ENCODE measurements at places on chromosomes 12 and 14.
A peak's percentile ranks its signal among the peaks of the same experiment; 100 is the strongest.

DNA sequence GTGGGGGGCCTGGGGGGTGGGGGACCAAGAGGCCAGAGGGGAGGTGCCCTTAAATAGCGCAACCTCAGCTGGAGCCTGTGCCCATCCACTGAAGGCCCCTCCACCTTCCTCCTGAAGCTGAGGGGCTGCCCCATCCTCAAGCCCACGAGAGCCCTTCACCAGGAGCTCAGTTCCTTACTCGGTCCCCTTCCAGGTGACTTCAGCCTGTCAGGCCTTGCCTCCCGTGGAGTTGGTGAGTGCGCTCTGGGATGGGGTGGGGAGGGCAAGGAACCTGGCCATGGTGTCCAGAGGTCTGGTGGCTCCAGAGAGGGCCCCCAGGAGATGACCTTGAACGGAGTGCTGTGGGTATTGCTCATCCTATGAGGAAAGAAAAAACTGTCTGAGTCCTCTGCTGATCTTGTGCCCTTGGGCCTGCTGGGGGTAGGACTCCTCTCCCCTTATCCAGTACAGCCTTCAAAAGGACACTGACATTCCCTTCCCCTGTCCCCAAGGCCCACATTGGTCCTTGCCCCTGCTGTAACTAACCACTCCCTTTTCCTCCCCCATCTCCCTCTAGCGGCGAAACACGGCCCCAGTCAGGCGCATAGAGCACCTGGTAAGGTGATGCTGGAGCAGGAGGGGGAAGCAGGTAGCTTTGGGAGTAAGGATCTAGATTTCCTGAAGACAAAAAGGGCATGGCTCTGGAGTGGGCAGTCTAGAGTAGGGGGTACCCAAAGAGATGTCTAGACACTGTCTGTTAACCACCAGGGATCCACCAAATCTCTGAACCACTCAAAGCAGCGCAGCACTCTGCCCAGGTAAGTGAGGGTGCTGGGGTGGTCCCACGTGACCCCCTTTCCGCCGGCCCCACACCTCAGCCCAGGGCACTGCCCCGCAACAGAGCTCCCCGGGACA is 3.6 kb downstream of the TNS2 start:
- peak; percentile 14 for DNase-seq

DNA sequence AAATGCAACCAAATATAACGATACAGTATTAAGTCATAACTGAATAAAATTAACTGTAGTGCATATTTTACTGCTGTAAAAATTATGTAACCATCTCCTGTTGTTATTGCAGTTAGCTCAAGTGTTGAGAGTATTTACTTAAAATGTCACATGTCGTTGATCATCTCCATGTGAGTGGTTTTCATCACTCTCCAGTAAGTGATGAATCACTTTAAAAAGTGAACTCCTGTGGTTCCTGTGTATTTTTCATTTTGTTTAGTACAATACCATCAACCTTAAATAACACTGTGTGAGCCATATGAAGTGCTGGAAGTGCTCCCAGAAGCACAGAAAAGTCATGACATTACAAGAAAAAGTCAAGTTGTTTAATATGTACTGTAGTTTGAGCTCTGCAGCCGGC is 104.7 kb upstream of the SLCO1B1 start:
- DNase-seq, result no peak

DNA sequence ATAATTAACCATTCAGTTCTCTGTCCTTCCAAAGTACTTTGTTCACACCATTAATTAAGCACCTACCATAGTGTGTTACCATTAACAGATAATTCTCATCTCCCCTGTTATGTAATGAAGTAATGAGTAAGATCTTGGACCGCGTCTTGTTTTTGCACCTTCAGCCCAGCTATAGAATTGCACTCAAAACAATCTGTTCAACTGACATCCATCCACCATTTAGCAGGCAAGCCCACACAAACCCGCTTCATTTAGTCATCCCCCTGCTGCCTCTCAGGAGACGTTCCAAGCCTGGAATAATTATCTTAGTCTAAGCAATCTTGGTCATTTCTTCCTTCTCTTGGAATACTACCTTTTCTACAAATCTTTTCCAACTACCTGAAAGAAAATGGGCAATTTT is 74.4 kb downstream of the DUSP16 start:
- no peak for DNase-seq

- no peak for DNase-seq
Measured at GRCh38 chr12:118704527-118705241, 276.7 kb upstream of the SRRM4 start.

DNA sequence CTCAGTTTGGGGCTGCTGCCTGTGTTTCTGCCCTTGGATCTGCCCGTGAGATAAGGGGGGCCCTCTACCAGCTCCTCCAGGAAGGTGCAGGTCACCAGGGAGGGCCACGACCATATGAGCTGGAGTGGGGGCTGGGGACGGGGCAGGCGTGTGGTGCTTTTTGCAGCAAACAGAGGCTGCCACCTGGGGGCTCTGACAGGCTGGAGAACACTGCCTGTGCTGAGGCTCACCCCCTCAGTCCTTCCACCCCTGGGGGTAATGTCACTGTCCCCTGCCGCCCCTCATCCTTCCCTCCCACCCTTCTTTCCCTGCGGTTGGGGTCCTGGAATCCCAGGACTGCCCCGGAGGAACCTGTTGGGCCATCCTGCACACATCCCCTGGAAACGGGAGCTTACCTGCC is 3.2 kb downstream of the PLD4 start:
- DNase-seq, result no peak

DNA sequence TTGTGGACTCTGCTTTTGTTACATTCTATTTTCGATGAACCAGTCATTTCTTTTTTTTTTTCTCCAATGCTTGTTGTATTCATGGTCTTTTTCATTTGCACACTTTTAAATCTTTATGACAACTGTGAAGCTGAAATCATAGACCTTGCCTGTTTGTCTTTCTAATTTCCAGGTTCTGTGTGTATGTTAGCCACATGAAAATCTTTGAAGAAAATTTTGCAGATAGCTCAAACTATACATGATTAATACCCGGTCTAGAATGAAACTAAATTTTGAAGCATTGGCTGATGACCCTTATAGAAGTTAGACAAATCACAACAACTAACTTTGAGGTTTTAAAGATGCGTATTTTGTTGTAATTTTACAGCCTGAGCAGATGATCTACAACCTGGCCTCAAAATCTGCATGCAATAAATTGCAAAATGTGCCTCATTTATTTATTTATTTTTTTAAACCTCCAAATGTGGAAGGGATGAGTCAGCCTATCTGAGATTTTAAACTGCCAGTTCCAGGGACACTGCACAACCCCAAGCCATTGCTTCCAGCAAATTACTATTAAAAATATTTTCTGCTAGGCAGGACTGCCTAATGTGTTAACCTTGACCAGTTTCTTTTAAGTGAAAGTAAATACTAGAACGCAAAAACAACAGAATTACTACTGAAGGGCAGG is 96.3 kb upstream of the NAV3 start:
- no peak for DNase-seq

DNA sequence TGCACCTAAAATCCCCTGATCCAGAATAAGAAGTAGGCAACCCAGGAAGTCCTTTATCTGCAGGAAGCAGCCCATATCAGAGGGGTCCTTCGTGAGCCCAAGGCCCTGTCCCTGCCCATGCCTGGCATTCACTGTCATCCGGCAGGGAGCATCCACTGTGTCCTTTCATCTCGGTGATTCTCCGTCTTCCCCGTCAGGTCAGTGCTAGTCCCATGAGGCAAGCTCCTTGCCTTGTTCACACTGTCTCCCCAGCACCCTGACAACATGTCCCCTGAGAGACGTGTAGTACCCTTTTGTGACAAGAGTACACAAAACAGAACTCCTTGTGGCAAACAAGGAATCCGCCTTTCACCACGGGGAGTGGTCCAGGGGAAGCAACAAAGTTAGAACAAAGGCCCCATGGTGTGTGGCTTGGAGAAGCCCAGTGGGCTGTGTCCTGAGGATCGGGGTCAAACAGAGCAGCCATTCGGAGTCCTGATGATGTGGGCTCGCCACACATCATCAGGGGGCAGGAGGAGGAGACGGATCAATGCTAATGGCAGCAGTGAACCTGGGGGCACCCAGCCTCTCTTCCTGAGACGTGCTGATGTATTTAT is 112.1 kb downstream of the DICER1 start:
- DNase-seq, result no peak

DNA sequence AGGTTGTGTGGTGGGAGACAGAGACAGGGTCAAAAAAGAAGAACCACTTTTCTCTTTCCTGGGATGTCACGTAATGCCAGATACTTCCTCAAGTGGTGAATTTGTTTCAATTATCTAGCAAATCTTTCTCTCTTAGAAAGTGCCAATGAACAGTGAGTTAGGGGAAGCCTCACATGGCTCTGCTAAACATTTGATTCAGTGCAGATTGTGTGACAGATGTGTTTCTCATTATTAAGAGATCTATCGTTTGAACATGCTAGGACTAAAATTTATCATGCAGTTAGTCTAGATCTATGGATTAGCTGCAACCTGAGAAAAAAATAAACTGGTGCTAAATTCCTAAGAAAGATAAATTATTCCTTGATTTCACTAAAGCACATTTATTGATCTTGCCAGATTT is 247.8 kb downstream of the MDGA2 start:
- no peak for DNase-seq

- DNase-seq, result no peak
Measured at GRCh38 chr12:39616251-39616650, 3.4 kb downstream of the ABCD2 start.

- no peak for DNase-seq
Measured at GRCh38 chr12:38587594-38587993, 271.0 kb downstream of the ALG10B start.

DNA sequence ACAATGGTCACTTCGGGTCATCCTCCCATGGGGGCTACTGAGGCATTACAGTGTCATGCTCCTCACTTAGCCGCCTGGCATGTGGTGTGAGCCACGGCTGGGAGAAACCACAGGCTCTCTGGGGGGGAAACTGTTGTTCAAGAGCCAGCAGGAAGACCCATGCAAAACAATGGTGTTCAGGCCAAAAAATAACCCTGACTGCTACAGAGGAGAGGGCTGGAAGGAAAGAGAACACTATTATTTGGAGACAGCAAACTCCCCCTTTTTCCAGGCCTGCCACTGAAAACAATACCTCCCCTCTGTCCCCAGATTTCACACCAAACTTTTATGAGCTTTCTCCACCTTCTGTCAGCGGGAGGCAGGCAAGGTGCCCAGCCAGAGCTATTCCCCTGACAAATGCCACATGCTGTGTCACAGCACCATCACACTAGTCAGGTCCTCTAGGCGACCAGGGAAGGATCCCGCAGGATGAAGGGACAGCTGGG is 83.7 kb downstream of the CHGA start:
- no peak for DNase-seq

DNA sequence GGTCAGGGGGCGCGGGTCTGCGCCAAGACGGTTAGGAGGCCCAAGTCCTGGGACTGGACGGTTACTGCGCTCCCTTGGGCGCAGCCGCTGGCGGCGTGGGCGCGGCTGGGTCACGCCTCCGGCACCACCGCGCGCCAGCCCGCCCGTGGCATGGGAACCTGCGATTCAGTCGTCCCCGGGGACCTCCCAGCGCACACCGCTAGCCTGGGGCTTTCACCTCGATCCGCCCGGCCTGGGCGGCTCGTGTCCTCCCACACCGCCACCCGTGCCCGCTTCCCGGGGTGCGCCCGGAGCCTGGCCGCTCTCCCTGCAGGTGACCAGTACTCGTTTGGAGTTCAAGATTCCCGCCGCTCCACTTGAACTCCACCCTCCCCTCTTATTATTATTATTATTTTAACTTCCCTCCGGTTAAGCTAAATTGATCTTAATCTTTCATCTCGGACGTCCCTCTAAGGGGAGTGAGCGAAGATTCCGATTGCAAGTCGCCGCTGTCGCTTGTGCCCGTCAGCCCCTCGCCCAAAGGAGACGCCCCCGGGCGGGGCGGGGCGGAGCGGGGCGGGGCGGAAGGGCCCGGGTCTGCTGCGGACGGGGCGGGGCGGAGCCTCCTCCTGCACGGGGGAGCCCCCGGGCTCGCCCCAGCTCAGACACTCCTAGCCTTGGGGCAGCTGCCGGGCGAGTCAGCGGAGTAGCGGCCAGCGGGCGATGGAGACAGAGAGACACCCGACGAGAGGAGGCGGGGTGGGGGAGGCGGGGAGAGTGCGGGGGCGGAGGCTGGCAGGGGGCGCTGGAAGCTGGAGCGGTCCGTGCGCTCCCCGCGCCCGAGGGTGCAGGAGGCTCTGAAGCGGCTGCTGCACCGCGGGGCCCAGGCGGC is at the start of gene KCNMB4:
Gene KCNMB4 (plus strand): TSS at position 643 of the 871 bp plus-strand sequence. CDS start 445 bp downstream, outside the sequence.
- no peak for DNase-seq

- DNase-seq, result no peak
Measured at GRCh38 chr12:113096675-113097461, 38.7 kb downstream of the RASAL1 start.

- DNase-seq, result peak; percentile 12
Measured at GRCh38 chr14:29222671-29223268, 456.2 kb downstream of the FOXG1 start.

DNA sequence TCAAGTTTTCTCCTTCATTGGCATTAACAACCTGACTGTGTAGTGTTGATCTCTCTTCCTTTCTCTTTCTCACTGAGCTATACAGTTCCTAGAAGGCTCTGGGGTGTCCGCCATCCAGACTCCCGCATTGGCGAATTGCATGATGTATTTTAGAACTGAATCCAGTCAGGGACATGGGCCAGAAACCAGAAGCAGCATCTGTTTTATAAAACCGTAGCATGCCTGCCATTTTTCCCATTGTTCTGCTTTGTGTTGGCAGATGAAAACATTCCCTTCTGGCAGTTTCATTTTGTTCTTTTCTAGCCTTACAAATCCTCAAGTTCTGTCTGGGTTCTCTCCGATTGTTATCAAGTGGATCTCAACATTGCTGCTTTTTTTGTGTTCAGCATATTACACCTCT is 268.3 kb upstream of the SEL1L start:
- DNase-seq, result no peak

GRCh38 chr12:3727877-3728632 is 24.9 kb downstream of the CRACR2A start:
- peak; percentile 13 for DNase-seq

DNA sequence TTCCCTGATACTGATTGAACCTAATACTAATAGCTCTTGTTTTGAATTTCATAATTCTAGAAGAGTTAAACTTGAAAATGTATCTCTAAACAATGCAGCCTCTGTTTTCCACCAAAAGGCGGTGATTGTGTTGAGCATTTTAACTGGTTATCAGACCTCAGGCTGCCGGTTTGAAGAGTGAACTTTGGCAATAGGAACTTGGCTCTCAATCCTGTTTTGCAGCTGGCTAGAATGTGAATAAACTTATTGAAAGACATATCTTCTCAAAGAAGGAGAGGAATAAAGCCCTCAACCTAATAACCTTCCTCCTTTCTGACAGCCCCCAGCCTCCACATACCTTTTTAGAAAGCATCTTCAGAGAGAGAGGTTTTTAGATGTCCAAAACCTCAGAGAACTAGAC is 105.4 kb downstream of the SRGAP1 start:
- DNase-seq, result no peak

GRCh38 chr14:95008445-95009217 is 148.7 kb downstream of the DICER1 start:
- no peak for DNase-seq

GRCh38 chr12:97140355-97140754 is 233.3 kb downstream of the NEDD1 start:
- no peak for DNase-seq

- DNase-seq, result no peak
Measured at GRCh38 chr12:115343601-115344000, 659.6 kb upstream of the TBX3 start.

Data from kidney glomerular epithelial cell (primary cell).